Amygdala (tissue), 56 donors: ENCODE measurements at places on chromosomes 11 and 22.
A peak's percentile ranks its signal among the peaks of the same experiment; 100 is the strongest.

DNA sequence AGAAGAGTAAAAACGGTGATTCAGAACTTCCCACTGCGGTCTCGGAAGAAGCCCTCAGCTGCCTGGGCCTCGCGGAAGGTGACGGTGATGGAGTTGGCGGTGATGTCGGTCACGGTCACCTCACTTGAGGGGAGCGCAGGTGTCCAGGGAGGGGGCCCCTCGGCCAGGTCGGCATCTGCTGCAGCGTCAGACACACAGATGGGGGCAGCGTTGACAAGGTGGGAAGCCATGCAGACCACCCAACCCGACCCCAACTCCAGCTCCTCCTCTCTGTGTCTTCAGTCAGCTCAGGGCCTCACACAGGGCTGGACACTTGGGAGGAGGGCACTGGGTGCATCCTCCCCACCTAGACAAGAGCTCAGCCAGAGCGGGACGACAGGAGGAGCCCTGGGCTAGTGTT, 18.6 kb downstream of the CBX7 start:
- no peak for DNase-seq

GRCh38 chr11:72762641-72763304, 10.6 kb upstream of the ARAP1 start:
- DNase-seq: no peak

- peak; percentile 68 for DNase-seq
These were observed 600 bp downstream of the FCHSD2 start for GRCh38 chr11:73141309-73142127.

- no peak for DNase-seq
These were observed 24.6 kb downstream of the MB start for GRCh38 chr22:35592418-35592967.

GRCh38 chr11:114302663-114303062, 6.5 kb downstream of the NNMT start:
- DNase-seq: no peak

DNA sequence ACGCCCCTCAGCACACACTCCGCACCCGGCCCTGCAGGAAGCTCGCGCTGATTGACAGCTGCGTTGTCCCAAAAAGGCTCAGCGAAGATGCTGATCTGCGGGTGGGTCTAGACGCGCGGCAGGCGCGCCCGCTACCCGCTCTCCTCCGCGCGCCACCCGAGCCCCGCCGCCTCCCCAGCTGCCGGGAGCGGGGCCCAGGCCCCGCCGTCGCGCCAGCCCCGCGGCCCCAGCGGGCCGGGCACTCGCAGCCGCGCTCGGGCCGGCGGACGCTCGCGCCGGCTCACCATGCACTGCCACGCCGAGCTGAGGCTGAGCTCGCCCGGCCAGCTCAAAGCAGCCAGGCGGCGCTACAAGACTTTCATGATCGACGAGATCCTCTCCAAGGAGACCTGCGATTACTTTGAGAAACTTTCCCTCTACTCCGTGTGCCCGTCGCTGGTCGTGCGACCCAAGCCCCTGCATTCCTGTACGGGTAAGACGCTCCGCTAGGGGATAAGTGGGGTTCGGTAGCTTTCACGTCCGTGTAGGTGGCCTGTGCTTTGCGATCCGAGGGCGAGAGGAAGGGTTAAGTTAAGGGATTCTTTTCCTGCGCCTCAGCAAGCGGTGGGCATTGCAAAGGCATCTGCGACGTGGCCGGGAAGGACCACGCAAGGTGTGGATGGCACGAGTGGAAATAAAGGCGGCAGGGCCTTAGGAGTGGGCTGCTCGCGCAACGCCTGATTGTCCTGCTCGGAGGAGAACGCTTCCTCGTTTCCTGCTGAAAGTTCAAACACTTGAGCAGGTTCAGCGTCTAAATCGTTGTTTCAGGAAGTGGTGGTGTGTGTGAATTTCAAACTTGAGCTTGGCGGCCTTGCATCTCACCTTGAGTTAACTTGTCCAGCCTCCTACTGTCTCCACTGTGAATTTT, at the start of gene BARX2:
BARX2 (plus strand) TSS at position 98 of the 907 bp plus-strand sequence; CDS start at position 286, 188 bp downstream.
- DNase-seq: peak; percentile 67

- DNase-seq: no peak
These were observed 93.2 kb downstream of the LRRC32 start for GRCh38 chr11:76577226-76577920.

DNA sequence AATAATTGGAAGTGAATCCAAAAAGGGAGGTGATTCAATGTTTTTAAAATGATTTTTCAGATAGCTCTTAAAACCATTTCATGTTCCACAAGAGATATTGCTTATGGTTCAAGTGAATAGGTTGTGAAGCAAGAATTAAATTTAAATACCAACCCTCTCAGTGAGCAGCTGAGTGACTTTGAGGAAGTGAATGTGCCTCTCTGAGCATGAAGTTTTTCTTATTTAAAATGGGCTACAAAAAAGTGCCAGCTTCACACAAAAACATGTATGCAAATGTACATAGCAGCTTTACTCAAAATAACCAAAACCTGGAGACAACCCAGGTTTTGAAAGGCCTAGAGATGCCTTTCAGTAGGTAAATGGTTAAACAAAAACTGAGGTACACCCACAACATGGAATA, 35.5 kb upstream of the GAB4 start:
- no peak for DNase-seq

- DNase-seq: no peak
These were observed 81.9 kb upstream of the PICALM start for GRCh38 chr11:86150847-86151173.

DNA sequence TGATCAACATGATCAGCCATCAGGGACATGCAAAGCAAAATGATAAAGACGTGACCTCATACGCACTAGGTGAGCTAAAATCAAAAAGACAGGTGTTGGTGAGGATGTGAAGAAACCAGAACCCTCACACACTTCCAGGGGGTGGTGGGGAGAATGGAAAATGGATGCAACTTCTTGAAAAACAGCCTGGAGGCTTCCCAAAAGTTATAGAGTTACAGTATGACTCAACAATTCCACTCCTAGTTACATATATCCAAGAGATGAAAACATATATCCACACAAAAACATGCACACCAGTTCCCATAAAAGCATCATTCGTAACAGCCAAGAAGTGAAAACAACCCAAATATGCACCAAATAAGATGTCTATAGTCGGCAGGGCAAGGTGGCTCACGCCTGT, 42.1 kb upstream of the APLNR start:
- no peak for DNase-seq

GRCh38 chr22:48753381-48753730, 1074.3 kb downstream of the BRD1 start:
- no peak for DNase-seq

- no peak for DNase-seq
These were observed 859 bp upstream of the KRTAP5-5 start for GRCh38 chr11:1628506-1629325.

DNA sequence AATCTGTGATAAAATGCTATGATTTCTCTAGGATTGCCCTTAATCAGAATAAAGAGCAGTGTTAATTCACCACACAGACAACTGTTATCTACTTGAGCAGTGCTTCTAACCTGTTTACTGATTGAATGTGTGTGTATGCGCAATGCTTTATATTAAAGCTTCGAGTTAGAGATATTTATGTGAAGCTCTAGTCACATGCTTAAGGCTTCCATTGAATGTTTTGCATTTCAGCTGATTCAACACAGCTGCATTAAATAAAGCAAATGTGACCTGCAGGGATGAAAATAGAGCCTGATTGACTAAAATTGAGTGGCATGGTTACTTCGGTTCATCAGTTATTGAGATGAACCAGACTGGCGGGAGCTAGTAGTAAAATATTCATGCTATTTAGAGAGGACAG, 395.3 kb downstream of the JRKL start:
- no peak for DNase-seq

DNA sequence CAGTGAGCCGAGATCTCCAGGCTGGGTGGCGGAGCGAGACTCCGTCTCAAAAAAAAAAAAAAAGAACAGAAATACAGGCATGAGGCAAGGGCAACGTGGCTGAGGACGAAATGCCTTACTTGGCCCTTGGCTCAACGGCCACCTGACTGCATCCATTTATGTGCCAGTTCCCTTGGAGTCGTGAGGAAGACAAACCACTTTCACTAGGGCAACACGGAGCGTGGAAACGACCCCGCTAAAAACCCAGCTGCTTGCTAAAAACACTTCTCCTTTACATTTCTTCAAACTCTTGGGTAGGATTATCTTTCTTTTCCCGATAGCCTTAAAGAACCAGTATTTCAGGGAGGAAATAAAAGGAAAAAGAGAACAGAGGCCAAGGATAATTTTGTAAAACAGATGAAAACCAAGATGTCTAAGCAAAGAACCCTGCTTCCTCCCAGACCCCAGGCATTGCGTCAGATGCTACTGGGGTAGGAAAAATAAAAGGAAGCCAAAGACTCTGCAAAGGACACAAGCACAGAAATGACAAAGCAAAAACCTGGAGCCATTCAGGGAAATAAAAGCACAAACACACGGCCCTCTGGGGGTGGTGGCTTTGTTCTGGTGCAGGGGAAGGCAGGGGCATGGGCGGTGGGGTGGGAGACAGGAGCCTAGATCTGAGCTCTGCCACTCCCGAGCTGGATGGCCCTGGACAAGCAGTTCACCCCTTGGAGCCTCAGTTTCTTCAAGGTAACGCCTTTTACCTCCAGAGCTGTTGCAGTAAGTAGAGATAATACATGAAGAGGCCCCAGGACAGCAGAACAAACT, 37.0 kb downstream of the PC start:
- DNase-seq: no peak

- no peak for DNase-seq
These were observed 1.6 kb downstream of the HNRNPUL2 start for GRCh38 chr11:62725646-62726045.

DNA sequence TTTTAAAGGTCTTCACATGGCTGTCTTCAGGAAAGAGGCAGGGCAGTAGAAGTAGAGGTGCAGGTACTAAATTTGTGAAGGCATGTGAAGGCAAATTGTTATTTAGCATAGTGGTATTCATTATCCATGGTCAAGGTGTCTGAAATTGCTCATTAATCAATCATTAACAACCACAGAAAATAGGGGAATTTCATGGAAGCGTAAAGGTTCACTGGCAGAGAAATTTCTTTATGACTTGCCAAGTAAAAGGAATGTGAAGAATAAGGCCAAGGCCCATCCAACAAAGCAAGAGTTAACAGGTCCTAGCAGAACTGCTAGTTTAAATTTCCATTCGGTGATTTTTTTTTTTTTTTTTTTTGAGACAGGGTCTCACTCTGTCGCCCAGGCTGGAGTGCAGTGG, 59.0 kb downstream of the RSF1 start:
- DNase-seq: no peak
